ENCODE measurements at places on chromosomes 12 and 14.

DNA sequence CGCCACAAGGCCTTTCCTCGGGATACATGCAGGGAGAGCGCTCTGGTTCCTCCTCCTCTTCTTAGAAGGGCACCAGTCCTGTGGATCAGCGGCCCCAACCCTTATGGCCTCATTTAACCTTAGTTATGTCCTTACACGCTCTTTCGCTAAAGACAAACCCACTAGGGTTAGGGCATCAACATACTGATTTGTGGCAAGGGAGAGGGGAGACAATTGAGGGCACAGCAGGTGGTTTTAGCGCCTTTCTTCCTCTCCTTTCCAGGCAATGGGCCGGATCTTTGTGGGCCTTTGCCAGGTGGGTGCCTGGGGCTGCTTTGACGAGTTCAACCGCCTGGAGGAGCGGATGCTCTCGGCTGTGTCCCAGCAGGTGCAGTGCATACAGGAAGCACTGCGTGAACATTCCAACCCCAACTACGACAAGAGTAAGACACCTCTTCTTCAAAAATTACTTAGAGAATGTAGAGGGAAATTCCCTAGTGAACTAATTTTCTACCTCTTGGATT is 43.6 kb downstream of the DYNC1H1 start:
- no peak for DNase-seq

DNA sequence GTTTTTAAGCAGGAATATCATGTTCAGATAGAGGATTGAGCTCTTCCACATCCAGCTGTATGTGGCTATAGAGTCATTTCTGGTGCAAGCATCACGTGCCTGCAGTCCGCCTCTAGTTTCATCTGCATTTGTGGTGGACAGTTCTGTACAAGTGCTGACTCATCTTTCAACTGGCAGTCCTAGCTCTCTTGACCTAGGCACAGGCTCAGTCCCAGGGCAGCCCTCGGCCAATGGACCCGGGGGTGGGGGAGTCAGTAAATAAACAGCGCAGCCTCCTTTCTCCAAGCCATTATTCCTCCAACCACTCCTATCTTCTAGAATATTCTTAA is 41.8 kb upstream of the FRMD6 start:
- DNase-seq, result no peak

DNA sequence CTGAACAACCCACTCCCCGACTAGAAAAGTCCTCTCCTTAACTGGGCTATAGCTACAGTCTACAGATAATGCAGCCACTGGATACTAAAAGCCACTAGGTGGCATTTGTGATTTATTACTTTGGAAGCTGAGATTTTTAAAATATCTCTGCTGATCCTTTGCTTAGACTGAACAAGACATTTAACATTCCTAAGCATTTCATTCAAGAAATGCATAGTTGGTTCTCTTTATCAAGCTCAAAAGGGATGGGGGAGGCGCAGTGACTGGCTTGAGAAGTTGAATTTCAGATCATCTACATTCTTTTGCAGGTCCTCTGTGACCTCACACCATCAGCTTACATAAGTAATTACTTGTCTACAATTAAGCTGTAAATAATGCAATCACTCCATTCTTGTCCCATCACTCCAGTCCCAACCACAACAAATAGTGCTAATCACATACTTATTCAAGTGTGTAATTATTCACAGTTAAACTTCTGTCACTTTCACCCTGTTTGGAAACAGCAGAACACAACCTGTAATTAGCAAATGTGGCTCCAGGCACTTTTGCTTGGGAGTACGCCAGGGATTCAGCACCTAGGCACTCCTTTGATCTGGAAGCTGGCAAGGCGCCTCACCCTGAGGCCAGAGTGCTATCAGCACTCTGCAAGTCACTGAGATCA is 203.6 kb downstream of the NOVA1 start:
- no peak for DNase-seq

GRCh38 chr12:92861381-92861780 is 67.7 kb downstream of the EEA1 start:
- no peak for DNase-seq
